Ascending aorta (tissue), 2 donors: ENCODE measurements at places on chromosomes 12 and 14. TPM values are rescaled to one million over a fixed set of nuclear protein-coding genes. Genes with fewer than 3 reads are reported as not detected.
A peak's percentile ranks its signal among the peaks of the same experiment; 100 is the strongest.

GRCh38 chr14:55316564-55316963, 45.3 kb downstream of the FBXO34 start:
- no peak overlapping the region for H3K27ac ChIP-seq
- H3K27me3 ChIP-seq: no peaks in the 10 kb centered on the region
- H3K36me3 ChIP-seq: peaks cover 8% of the 10 kb centered on the region
- DNase-seq: no peak
- no peaks in the 10 kb centered on the region for H3K4me1 ChIP-seq
- no peak overlapping the region for H3K4me3 ChIP-seq

DNA sequence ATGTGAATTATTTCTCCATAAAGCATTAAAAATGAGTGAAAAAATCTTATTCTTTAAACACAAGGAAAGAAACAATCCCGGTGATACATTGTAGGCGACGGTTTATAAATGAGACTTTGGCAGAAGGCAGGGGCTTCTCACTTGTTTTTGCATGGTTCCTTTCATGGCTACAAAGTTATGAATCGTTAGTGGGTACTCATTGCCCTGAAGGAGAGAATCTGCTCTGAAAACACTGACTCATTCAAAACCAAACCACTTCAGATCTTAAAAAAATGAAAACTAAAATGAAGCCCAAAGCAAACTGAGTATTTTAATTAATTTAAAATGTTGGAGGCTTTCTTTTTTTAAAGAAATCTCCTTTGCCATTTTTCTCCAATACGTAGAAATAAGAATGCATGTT, 41.4 kb upstream of the AMIGO2 start:
- H3K36me3 ChIP-seq: no peaks in the 10 kb centered on the region
- no peak overlapping the region for H3K27ac ChIP-seq
- no peak for DNase-seq
- no peak overlapping the region for H3K4me3 ChIP-seq

DNA sequence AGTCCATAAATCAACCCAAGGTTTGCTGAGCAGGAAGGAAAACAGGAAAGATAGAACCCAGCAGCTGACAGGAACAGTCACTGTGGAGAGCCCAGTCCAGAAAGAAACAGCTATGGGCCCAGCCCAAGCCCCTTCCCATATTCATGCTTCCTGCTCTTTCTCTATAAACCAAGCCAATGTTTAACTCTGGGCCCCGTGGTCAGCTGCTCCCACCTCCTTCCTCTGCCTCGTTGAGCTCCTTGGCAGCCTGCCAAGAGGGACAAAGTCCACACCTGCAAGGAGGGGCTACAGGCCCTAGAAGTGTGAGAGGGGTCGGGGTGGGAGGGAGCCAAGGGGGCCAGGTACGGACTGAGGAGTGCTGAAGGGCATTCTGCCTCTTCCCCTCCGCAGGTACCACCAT, 10.0 kb downstream of the SLC6A13 start:
- no peak overlapping the region for H3K27ac ChIP-seq
- H3K4me3 ChIP-seq: no peak overlapping the region
- H3K4me1 ChIP-seq: no peaks in the 10 kb centered on the region
- no peaks in the 10 kb centered on the region for H3K36me3 ChIP-seq

DNA sequence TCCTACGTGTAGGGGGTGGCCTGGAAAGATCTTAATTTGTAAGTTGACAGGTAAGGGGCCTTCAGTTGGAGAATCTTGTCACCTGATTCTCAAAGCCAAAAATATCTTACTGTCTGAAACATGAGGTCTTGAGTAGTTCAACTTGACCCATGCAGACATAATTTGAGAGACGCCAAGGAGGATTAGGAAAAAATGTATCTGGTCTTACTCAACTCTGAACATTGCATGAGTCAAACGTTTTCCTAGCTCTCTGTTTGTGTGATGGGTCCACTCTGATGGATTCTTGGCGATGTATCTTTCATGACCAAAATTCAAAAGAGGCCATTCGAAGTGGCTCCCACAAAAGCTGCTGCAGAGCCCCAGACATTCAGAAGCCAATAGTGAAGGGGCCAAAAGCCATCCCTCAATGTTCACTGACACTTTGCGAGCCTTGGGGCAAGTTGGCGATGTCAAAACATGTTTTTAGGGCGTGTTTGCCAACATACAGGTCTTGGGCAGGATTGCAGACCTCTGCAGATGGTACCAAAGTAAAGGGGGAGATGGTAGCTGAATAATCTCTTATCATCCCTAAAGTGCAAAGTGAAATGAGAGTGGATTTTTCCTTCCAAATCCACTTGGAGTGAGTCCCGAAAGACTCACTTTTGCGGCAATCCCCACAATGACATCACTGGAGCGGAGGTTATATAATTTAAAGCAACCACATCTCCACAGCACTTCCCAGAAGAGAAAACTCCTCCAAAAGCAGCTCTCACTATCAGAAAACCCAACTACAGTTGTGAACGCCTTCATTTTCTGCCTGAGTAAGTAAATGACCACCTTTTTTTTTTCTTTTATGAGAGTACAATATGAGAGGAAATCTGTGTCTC, at the start of gene BDKRB1:
BDKRB1 (plus strand) TSS at position 710 of the 866 bp plus-strand sequence. CDS start 7,473 bp downstream, outside the sequence.
- H3K4me3 ChIP-seq: no peak within 1 kb of the TSS
- DNase-seq: no peak
- no peaks in the 10 kb centered on the region for H3K4me1 ChIP-seq
- H3K27ac ChIP-seq: no peak within 1 kb of the TSS
- no peaks in the 10 kb centered on the region for H3K36me3 ChIP-seq

GRCh38 chr14:89767131-89767530, 187.4 kb downstream of the EFCAB11 start:
- H3K4me1 ChIP-seq: no peaks in the 10 kb centered on the region
- no peak overlapping the region for H3K4me3 ChIP-seq
- H3K27ac ChIP-seq: no peak overlapping the region
- no peak for DNase-seq
- no peaks in the 10 kb centered on the region for H3K27me3 ChIP-seq
- H3K36me3 ChIP-seq: no peaks in the 10 kb centered on the region

DNA sequence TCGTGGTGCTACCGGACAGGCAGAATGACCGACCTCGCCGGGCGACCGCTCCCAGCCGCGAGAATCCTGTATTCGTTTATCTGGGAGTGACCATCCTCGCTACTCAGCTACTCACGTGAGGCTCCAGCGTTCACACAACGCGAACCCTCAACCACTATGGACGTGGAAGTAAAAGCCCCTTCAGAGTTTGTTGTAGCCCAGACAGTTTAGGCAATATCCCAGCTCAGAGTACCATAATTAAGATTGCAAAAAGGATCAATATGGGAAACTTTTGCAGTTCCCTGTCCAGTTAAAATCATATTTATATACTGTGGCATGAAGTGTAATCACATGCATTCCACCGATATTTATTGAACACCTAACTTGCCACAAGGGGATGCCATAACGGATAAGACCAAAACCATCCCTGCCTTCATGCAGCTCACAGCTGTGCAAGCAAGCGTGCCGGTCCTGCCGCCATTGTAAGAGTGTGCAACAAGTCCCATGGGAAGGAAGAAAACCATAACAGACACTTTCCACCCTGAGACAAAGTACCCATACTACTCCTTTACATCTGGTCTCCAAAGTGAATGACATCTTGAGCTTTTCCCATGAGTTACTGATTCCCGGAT, 938 bp upstream of the MAX start:
- peak overlapping the region; percentile 89 for H3K4me3 ChIP-seq
- H3K4me1 ChIP-seq: peaks cover 25% of the 10 kb centered on the region
- no peaks in the 10 kb centered on the region for H3K36me3 ChIP-seq
- H3K27me3 ChIP-seq: no peaks in the 10 kb centered on the region
- no peak overlapping the region for H3K27ac ChIP-seq
- no peak for DNase-seq

GRCh38 chr14:77031759-77032490, 3.4 kb upstream of the IRF2BPL start:
- H3K27ac ChIP-seq: peak overlapping the region; percentile 100
- H3K4me1 ChIP-seq: peaks cover 52% of the 10 kb centered on the region
- DNase-seq: no peak
- H3K27me3 ChIP-seq: no peaks in the 10 kb centered on the region
- peak overlapping the region; percentile 41 for H3K4me3 ChIP-seq
- no peaks in the 10 kb centered on the region for H3K36me3 ChIP-seq

DNA sequence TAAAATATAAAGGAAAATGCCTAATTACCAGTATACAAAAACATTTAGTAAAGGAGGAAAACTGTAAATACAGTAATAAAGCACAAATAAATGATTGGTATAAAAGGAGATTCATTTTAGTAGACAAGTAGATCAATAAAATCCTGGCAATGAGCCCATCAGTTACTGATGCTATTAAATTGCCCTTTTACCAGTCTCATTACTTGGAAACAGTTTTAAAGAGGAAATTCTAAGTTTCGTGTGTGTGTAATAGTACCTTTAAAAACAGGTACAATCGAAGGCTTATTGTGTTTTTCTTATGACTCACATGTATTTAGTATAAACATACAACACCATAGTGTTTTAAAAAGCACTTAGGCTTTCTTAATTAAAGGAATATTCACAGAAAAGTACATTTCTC, 46.4 kb upstream of the SYT10 start:
- H3K4me3 ChIP-seq: no peak overlapping the region
- no peaks in the 10 kb centered on the region for H3K4me1 ChIP-seq
- no peak overlapping the region for H3K27ac ChIP-seq
- H3K27me3 ChIP-seq: no peaks in the 10 kb centered on the region

DNA sequence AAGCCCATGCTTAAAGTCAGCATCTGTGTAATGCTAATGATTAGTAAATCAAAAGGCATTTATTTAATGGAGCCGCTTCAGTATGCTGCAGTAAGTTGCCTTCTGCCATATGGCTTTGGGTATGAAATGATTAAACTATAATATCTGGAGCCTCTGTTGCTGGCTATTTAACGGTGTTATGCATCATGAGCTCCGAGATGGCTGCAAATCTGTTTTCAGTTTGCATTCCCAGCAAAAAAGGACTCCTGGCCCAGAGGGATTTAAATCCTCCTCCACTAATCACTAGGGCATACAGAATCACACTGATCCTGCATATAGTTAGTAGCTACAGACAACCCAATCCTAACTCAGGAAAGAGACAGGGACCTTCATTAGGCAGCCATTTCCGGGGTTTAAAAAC, 171.5 kb upstream of the EEA1 start:
- H3K36me3 ChIP-seq: no peaks in the 10 kb centered on the region
- no peak for DNase-seq
- no peaks in the 10 kb centered on the region for H3K4me1 ChIP-seq

- no peaks in the 10 kb centered on the region for H3K27me3 ChIP-seq
- no peaks in the 10 kb centered on the region for H3K4me1 ChIP-seq
- peaks cover 8% of the 10 kb centered on the region for H3K36me3 ChIP-seq
- H3K27ac ChIP-seq: no peak overlapping the region
- no peak for DNase-seq
Observed at GRCh38 chr12:45913631-45914030, 76.7 kb downstream of the SCAF11 start.

- peak overlapping the region; percentile 90 for H3K27ac ChIP-seq
- H3K4me3 ChIP-seq: peak overlapping the region; percentile 29
- H3K4me1 ChIP-seq: peaks cover 45% of the 10 kb centered on the region
- H3K36me3 ChIP-seq: peaks cover 23% of the 10 kb centered on the region
Observed at GRCh38 chr12:124391340-124392261, 96.7 kb downstream of the RFLNA start.

GRCh38 chr12:84922693-84923092, 10.1 kb upstream of the SLC6A15 start:
- no peak overlapping the region for H3K27ac ChIP-seq
- DNase-seq: no peak
- no peaks in the 10 kb centered on the region for H3K36me3 ChIP-seq
- H3K4me3 ChIP-seq: no peak overlapping the region
- no peaks in the 10 kb centered on the region for H3K4me1 ChIP-seq

DNA sequence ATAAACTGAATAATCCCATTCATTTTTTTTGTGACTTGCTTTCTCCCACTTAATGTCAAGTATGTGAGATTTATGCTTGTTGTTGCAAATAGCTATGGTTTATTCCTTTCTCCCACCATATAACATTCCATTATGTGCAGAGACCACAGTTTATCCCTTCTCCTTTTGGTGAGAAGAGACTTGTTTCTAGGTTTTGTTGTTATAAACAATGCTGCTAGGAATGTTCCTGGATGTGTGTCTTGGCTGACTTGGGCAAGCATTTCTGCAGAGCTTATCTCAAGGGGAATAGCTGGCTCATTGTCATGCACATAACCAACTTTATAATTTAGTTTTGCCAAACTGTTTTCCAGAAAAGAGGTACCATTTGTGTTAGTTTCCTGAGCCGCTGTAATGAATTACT, 47.6 kb upstream of the PPP1CC start:
- no peak overlapping the region for H3K27ac ChIP-seq
- H3K27me3 ChIP-seq: no peaks in the 10 kb centered on the region
- no peaks in the 10 kb centered on the region for H3K36me3 ChIP-seq

- no peak overlapping the region for H3K27ac ChIP-seq
- H3K27me3 ChIP-seq: no peaks in the 10 kb centered on the region
- no peak overlapping the region for H3K4me3 ChIP-seq
- no peak for DNase-seq
- peaks cover 9% of the 10 kb centered on the region for H3K4me1 ChIP-seq
Observed at GRCh38 chr12:108297895-108298760, 41.0 kb downstream of the CMKLR1 start.

DNA sequence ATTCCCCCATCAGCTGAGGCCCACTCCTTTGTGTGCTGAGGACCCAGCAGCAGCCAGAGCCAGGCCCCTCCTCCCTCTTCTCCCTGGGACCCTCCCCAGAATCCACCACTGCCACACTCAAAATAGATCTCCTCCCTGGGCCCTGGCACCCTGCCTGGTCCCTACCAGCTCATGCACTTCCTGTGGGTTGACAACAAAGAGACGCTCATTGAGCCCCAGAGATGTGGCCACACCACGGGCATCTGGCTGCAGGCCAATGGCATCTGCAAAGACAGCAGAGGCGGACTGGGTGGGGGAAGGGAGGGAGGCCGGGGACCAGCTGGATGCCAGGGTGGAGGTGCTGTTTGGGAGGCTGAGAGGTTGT, 16.0 kb upstream of the ENDOU start:
- peaks cover 28% of the 10 kb centered on the region for H3K4me1 ChIP-seq
- H3K27me3 ChIP-seq: no peaks in the 10 kb centered on the region
- peak; percentile 86 for DNase-seq
- H3K4me3 ChIP-seq: no peak overlapping the region
- peaks cover 36% of the 10 kb centered on the region for H3K36me3 ChIP-seq
- peak overlapping the region; percentile 62 for H3K27ac ChIP-seq

- no peak overlapping the region for H3K4me3 ChIP-seq
- H3K36me3 ChIP-seq: no peaks in the 10 kb centered on the region
Observed at GRCh38 chr12:27233814-27234213, 10.3 kb upstream of the STK38L start.

DNA sequence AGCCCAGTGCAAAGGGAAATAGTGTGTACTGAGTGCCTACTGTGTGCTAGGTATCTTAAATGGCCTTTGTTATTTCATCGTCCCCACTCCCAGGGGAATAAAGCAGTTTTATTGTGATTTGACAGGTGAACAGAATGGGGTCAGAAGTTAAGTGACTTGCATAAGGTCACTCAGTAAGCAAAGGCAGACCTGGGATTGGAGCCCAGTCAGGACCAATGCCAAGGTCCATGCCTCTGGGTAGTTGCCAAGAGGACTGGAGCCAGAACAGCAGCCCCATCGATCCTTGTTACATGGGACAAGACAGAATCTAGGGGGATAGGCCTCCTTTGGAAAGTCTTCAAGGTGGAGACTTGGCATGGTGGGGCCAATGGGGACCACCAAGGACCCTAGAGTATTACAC, 227.4 kb upstream of the PWP1 start:
- H3K4me1 ChIP-seq: no peaks in the 10 kb centered on the region
- H3K27ac ChIP-seq: no peak overlapping the region
- no peaks in the 10 kb centered on the region for H3K36me3 ChIP-seq
- H3K4me3 ChIP-seq: no peak overlapping the region
- H3K27me3 ChIP-seq: no peaks in the 10 kb centered on the region

ARF6 gene
- 31.5 TPM for total RNA-seq

CD163L1 gene
- not detected for total RNA-seq

GLS2 gene
- total RNA-seq: not detected

BEST3 gene
- not detected for total RNA-seq

KERA gene
- total RNA-seq: not detected

ATP23 gene
- not detected for total RNA-seq

CYP27B1 gene
- total RNA-seq: not detected

CCDC197 gene
- not detected for total RNA-seq

STYK1 gene
- total RNA-seq: 0.21 TPM
